ENCODE measurements at places on chromosomes 11 and 22. TPM values are rescaled to one million over a fixed set of nuclear protein-coding genes. Genes with fewer than 3 reads are reported as not detected.
A peak's percentile ranks its signal among the peaks of the same experiment; 100 is the strongest.

GRCh38 chr11:102313238-102313940, 3.9 kb upstream of the BIRC3 start:
- peak; percentile 31 for DNase-seq

The IL17REL gene
- not detected for total RNA-seq

The TMEM191B gene
- 2.3 TPM for total RNA-seq

- no peak for DNase-seq
Observed at GRCh38 chr11:57069942-57070341, 81.2 kb downstream of the OR5AK2 start.

- no peak for DNase-seq
Observed at GRCh38 chr22:45310331-45310976, 720 bp downstream of the FAM118A start.

- DNase-seq: no peak
Observed at GRCh38 chr11:35787626-35788025, 125.1 kb downstream of the TRIM44 start.
